Coronary artery (tissue), 2 donors: ENCODE measurements at places on chromosomes 6 and 20.
A peak's percentile ranks its signal among the peaks of the same experiment; 100 is the strongest.

- no peak for DNase-seq
Measured at GRCh38 chr20:60255415-60255814, 297.2 kb downstream of the CDH26 start.

DNA sequence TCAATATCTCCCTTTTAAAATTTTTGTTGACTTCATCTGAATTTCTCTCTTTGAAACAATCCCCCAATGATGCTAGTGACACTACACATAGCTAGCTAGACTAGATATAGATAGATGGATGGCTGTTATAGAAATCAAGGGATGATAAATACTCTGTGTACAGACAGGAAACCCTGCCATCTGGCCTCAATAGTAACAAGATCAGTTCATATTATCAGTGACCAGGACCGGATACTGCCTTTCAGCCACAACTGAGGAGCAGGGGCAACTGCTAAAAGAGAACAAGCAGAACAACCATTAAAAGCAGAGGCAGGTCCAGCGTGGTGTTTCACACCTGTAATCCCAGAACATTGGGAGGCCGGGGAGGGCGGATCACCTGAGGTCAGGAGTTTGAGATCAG lies 118.3 kb upstream of the FAM184A start:
- no peak for DNase-seq

DNA sequence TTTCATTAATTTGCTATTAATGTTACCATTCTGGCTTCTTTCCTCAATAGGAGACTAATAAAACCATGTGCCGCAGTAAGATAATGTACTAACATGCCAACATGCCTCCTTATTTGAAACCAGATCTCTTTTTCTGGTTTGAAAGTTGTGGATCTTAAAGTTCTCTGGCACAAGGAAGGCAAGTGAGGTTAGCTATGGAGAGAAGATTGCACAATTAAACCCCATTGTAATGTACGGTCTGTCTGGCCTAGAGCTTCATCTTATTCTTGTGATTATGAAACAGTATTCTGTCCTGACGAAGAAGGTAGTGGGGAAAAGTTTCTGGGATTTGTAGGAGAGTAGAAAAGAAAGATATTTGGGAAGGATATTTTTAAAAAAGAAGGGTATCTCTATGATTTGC lies 68.4 kb downstream of the EYA4 start:
- DNase-seq: no peak

- no peak for DNase-seq
Measured at GRCh38 chr6:38857815-38858214, 142.7 kb downstream of the DNAH8 start.

GRCh38 chr6:29414588-29414987 lies at the start of gene OR12D1:
Gene OR12D1, plus strand, starts transcription at chr6:29414928.
- no peak for DNase-seq

GRCh38 chr6:77463861-77464494 lies 687 bp upstream of the HTR1B start:
- no peak for DNase-seq

- DNase-seq: no peak
Measured at GRCh38 chr6:117817992-117818391, 89.1 kb upstream of the SLC35F1 start.

GRCh38 chr20:23613676-23614075 lies 8.0 kb upstream of the CST9 start:
- DNase-seq: no peak

DNA sequence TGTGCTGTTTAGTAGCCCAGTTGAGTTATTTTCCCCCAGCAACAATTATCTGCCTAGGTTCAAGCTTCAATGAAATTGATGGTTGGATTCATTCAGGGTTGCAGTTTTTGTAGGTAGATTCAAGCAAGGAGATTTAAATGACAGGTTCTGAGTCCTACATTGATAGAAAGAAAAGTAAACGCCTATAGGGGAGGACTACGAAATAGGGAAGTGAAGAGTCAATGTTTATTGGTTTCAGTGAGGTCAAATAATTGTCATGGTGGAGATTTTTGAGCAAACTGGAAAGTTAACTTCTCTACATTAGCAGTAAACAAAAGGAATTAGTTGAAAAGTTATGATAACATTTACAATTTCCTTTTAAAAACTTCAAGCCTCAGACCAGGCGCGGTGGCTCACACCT lies 734 bp upstream of the WFDC13 start:
- DNase-seq: no peak

DNA sequence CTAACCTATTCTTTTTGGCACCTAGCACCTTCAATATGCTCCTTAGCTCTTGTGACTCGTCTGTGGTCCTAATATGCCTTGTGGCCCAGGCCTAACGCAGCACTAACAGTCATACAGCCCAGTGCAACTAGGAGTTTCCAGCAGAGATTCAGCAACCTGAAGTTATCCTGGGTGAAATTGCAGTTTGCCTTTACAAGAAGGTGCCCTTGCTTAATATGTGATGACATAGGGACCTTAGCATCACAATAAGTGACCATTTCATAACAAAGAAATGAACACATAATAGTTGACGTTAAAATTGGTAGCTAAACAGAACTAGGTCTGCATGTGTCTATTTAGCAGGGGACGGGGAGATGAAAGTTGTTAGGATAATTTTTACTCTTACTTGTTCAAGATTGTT lies 10.1 kb downstream of the FIG4 start:
- no peak for DNase-seq

GRCh38 chr6:119758385-119758784 lies 408.8 kb upstream of the MAN1A1 start:
- DNase-seq: no peak

DNA sequence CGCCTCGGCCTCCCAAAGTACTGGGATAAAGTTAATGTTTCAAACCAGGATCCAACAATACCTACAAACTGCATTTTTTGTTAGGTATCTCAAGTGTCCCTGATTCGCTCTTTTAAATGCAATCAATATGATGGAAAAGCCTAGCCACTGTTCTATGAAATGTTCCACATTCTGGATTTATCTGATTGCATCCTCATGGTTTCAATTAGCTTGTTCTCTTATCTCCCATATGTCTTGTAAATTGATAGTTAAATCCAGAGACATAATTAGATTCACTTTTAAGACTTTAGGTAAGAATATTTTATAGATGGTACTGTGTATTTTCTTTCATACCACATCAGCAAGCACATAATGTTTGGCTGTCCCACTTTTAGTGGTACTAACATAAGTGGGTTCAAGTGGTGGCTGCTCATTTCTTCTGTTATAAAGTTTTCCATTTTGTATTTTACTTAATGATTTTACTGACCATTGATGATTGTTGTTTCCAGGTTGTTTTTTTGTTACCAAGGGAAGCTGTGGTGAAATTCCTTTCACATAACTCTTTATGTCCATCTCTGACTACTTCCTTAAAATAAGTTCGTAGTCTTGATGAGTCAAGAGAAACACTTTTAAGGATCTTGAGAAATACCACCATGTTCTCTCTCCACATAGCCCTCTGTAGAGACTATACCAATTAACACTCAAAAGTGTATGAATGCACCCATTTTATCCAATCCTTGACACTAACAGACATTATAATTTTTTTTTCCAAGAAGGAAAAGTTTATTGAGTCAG lies 40.5 kb downstream of the RNGTT start:
- DNase-seq: no peak

- DNase-seq: no peak
Measured at GRCh38 chr6:148443798-148444560, 101.3 kb downstream of the SASH1 start.

GRCh38 chr6:3456395-3456897 lies 404 bp downstream of the SLC22A23 start:
- no peak for DNase-seq

GRCh38 chr20:39829256-39829655 lies 859.8 kb downstream of the MAFB start:
- no peak for DNase-seq

DNA sequence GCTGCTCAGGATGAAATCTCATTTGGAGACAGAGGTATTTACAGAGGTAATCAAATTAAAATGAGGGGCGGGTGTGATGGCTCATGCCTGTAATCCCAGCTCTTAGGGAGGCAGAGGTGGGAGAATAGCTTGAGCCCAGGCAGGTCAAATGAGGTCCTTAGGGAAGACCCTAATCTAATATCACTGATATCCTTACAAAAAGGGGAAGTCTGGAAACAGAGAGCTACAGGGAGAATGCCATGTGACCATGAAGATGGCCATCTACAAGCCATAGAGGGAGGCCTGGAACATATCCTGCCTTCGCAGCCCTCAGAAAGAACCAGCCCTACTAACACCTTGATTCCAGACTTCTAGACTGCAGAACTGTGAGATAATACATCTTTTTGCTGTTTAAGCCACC lies 8.3 kb downstream of the MTCL3 start:
- DNase-seq: no peak

DNA sequence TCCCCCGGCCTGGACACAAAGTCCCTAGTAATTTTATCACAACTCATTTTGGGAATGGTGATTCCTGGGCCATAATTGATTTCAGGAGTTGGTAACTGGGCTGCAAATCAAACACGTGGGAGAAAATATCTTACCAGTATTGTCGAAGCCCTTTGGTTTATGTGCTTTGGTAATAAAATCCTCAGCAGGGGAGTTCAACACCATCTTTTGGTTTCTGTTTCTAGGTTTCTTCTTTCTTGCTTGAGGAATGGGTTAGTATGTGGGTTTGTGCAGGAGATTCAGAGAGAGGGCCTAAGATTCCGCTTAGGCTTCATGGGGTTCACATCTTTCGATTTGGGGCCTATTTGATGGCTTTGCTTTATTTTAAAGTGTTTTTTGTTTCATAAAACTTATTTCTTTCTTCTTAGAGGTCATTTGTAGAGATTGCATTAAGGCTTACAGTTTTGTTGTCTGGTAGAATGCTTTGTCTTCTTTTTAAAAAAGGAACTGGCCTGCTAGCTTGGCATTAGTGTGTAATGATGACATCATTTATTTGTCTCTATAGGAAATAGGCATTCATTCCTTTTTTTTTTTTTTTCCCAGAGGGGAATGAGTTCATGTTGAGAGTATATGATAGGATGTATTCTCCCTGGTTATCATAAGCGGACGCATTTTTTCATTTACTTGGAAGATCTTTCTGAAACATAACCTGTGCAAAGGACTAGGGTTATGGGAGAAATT lies 45.8 kb downstream of the CYP24A1 start:
- no peak for DNase-seq

GRCh38 chr6:132020138-132020581 lies 69.0 kb upstream of the CCN2 start:
- peak; percentile 84 for DNase-seq

DNA sequence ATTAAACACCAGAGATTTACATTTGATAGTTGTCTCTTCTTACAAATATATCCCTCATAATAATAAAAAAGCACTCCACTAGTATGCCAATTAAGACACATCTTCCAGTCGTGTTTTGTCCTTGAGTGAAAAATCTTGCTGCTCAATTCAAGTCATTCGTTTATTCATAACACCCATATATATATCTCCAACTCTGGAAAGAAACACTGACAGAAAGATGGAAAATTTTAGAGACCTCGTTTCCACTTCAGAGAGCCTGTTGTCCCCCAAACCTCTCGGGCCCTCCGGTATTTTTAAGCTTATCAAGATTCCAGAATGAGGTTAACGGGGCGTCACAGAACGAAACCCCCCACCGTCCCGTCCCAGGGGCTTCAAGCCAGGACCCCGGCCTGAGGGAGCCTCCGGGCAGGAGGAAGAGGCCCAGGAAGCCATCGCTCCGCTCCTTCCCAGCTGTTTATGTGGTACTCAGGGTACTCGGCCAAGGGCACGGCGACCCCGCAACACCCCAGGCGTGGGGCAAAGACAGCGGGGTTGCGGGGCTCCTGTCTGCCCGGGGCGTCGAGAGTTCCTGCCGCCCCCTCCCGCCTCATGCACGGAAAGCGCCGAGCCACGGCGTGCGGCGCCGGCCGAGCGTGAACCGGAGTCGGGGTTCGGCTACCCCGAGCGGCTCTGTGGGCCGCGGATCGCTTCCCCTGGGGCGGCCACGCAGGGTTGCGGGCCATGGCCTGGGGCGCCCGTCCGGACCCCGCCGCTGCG lies 623 bp upstream of the SNX9 start:
- no peak for DNase-seq

DNA sequence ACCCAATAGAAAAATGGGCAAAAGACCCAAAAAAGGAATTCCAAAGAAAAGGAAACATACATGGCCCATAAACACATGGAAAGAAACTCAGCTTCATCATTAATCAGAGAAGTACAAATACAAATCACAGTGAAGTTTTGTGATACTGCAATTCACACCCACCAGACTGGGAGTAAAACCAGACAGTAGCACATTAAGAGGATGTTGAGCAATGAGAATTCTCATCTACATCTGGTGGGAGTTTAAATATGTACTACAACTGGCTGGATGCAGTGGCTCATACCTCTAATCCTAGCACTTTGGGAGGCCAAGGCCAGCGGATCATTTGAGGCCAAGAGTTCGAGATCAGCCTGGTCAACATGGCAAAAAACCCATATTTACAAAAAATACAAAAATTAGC lies 125.7 kb upstream of the PHACTR1 start:
- no peak for DNase-seq
